ENCODE measurements at places on chromosomes 7 and 10.

- peak; percentile 19 for DNase-seq
These were observed 73.3 kb downstream of the PRPF18 start for GRCh38 chr10:13659887-13660550.

DNA sequence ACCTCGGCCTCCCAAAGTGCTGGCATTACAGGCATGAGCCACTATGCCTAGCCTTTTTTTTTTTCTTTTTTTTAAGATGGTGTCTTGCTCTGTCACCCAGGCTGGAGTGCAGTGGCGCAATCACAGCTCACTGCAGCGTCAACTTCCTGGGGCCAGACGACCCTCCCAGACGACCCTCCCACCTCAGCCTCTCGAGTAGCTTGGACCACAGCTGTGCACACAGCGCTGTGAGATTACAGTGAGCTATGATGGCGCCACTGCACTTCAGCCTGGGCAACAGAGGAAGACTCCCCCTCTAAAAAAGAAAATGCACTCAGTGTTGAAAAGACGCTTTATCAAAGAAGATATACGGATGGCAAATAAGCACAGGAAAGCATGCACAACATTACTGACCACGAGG is 16.5 kb upstream of the WIPI2 start:
- DNase-seq: no peak

DNA sequence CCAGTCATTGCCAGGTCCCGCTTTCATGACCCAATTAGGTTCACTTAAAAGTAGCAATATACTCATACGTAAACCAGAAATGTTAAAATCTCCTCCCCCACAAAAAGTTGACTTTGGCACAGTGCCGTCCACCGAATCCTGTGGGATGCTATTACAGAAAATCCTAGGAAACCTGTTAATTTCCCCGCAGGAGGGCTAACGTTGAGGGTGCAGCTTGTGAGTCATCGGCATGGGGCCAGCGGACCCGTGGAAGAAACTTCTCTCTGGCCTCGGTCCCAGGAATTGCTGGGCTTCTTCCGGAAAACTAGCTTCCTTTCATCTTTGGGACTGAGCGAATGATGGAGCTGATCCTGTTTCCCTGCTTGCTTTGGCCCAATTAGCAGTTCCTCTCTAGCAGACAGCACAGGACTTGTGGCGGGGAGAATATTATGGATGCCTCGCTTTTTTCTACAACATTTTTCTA is 13.5 kb downstream of the CRYGN start:
- DNase-seq: no peak

DNA sequence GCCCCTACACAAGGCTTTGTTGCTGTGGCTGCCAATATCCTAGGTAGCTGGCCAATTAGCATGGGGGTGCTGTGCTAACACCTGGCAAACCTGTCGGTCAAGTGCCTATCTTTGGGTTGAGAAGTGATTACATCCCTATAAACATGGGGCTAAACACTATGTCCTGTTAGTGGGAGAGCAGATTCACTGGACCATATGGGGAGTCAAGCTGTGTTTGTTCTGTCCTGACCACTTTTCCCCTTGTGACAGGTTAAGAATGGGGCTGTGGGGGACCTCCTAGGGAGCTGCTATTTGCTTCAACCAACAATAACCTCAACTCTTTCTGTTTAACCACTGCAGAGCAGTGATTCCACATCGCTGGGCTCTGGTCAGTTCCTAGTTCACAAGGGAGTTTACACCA is 151.5 kb upstream of the AOAH start:
- no peak for DNase-seq

All from NCI-H1436 (cell line).